ENCODE measurements at places on chromosomes 1 and 21.

- DNase-seq, result no peak
Observed at GRCh38 chr1:39538531-39539251, 37.9 kb downstream of the PABPC4 start.

- DNase-seq, result no peak
Observed at GRCh38 chr1:77394166-77394565, 112.3 kb downstream of the AK5 start.

DNA sequence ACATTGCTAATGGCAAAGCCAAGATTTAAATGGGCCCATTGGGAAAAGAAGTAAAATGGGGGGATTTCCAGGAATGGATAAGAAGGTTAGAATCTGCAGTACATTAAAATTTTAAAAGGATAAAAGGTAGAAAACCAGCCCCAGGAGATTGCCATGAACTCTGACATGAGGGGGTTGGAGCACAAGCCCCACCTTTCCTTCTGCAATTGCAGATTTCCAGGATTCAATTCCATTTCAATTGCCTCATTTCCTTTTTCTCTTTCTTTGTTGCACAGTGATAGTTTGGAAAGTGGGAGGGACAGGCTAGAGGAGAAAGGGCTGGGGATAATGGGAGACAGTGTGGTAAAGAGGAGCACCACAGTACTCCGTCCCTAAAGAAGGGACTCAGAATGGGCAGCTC lies 238.5 kb upstream of the RAB4A start:
- peak; percentile 47 for DNase-seq

GRCh38 chr21:46532080-46532479 lies 72.8 kb downstream of the S100B start:
- DNase-seq, result no peak

Measured in dermis blood vessel endothelial cell (primary cell).